ENCODE measurements at places on chromosomes 5 and 9.

DNA sequence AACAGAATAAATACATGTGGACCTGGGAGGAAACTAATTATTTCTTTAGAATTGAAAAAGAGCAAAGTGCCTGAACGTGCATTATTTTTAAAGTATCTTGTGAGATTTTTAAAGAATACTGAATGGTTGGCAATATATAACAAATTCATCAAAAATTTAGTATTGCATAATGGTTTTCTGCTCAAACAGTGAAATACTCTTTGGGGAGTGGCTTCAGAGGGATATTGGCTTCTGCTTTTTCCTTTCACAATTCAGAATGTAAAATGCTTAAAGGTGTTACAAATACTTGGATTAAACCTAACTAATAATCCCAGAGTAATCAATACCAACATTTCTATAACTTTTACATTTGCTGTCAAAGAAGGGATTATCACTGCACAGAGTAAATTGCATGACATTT, 379.3 kb upstream of the CHD1 start:
- no peak for DNase-seq

DNA sequence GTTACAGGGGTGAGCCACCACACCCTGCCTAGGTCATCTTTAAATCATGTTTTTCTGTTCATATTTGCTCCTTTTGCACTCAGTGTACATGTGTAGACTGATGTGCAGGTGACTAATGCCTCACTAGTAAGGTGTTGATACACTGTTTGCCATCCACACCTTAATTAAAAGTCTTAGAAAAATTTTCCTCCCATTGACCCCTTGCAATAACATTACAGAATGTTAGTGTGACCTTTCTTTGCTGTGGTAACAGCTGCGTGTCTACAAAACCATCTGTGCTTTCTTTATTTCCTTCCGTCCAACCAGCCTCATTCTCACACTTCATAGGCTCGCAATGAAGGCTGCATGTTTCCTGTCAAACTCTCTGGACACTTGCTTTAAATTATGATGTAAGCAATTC, 6.6 kb upstream of the CEMIP2 start:
- DNase-seq = no peak

GRCh38 chr5:369151-369868, 47.8 kb downstream of the AHRR start:
- no peak for DNase-seq

GRCh38 chr5:159951834-159952233, 35.6 kb downstream of the ADRA1B start:
- no peak for DNase-seq

DNA sequence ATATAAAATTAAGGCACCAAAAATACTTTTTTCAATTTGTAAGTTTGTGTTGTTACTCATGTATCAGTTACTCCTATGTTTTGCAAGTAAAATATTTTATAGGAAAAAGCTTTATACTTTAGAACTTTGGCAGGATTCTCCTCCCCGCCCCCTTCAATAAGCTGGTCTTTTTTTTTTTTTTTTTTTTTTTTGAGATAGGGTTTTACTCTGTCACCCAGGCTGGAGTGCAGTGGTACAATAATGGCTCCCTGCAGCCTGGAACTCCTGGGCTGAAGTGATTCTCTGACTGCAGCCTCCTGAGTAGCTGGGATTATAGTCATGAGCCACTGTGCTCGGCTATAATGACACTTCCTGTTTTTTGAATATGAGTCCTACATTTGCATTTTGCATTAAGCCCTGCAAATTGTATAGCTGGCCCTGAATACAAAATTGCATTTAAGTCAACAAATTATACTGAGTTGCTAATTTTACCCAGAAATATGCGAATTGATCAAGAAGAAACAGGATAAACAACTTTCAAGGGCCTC, 192.9 kb downstream of the PIK3R1 start:
- no peak for DNase-seq

- DNase-seq = no peak
Observed at GRCh38 chr5:26737348-26738265, 300.8 kb downstream of the CDH9 start.

Measured in NCI-H774 (cell line).